NCI-H1930 (cell line): ENCODE measurements at places on chromosomes 5 and 9.

GRCh38 chr9:107137495-107138202 lies 145.4 kb upstream of the RAD23B start:
- DNase-seq: no peak

DNA sequence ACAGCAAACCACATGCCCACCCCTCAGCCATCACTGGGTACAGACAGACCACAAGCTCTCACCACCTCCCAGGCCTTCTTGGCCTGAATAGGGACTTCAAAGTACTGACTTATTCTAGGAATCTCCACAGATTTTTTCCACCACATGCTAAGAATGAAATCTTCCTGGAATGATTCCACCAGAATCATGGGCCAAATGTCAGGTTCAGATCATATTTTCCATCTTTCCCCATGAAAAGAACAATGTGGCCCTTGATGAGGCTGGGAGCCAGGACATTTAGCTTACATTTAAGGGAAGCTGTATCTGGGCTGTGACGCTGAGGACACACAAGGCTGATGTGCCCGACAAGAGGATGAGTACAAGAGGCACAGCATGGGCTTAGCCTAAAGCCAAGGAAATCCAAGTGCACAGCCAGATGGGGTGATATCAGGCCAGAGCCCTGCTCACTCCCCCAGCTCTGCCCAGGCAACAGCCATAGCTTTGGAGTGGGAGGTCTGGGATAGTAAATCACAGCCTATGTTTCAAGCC lies 28.1 kb downstream of the ACSL6 start:
- DNase-seq: no peak

DNA sequence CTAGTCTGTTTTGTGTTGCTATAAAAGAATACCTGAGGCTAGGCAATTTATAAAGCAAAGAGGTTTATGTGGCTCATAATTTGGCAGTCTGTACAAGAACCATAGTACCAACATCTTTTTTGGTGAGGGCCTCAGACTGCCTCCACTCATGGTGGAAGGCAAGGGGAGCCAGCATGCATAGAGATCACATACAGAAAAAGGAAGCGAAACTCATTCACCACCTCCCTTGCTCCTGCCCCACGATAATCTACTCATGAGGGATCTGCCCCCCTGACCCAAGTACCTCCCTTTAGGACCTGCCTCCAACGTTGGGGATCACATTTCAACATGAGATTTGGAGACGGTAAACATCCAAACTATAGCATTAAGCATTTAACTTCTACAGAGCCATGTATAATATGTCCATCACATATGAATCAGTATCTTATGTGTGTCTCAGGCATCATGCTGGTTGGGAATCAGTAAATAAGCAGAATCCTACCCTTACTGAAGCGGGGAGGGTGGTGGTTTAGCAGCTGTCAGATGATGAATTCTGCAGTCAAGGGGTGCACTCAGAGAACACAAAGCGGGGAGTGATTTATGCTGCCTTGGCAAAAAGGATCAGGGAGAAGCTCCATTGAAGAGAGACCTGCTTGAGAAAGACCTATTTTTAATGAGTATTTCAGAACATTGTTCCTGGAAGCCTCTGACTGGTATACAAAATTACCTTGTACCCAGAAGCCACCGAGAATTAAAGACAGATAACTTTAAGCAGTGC lies 34.8 kb downstream of the HMGXB3 start:
- DNase-seq: no peak

GRCh38 chr9:109323771-109324170 lies 2.9 kb upstream of the EPB41L4B start:
- no peak for DNase-seq

DNA sequence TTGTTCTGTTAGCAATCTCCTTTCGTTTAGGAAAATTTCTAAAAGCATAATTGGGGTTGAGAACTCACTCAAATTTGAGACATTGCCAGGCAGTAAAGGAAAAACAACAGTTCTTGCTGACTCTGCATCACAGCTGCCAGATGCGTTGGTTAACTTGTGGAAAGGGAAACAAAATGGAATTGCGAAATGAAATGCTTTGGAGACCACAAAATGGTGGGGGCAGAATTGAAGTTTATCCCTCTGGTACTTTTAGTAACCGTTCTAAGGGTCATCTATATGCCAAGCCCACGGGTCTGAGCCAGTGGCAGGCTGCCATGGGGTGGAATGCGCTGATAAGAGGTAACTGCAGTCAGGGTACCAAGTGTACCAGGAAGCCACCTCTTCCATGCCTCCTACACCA lies 28.6 kb upstream of the SELENOP start:
- no peak for DNase-seq

GRCh38 chr5:142869886-142870285 lies 99.7 kb downstream of the ARHGAP26 start:
- no peak for DNase-seq

DNA sequence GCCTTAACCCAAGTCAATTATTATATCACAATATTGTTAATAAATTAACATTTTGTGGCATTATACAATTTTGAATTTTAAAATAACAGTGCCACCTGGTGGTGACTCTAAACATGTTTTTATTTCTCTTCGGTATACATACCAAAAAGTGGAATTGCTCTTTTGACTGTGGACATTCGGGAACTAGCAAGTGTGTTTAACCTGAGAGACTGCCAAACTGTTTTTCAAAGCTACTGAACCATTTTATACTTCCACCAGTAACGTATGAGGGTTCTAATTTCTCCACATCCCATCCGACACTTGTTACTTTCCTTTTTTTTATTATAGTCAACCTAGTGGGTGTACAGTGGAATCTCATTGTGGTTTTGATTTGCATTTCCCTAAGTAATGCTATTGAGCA lies 18.3 kb upstream of the HSDL2 start:
- DNase-seq: peak; percentile 34

GRCh38 chr5:99169309-99169708 lies 240.5 kb upstream of the CHD1 start:
- DNase-seq: no peak

DNA sequence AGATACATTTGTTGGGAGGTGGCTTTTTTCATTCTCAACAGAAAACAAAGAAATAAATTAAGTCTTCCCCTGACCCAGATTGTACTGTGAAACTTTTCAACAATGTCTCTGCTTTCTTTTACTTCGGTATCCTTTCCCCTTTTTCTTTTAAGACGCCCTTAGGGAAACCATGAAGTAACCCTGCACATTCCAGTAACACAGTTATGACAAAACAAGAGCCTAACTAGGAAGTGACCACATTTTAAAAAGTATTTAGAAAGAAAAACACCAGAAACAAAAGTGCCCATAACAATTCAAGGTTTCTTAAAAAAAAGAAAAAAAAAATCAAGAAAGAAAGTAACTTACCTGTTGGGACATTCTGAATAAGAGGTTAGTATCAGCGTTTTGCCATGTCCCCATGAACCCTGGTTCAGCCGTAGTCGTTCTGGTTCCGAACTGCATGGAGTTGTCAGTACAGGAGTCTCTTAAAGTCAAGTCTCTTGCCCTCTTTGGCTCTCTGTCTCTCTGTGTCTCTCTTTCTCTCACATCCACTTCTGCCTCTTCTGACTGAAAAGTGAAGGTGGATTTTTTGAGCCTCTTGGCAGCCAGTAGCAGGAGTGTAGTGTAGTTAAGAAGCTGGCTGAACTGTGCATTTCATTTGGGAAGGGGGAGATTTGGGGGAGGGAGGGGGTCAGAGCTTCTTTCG lies 142.9 kb downstream of the BNC2 start:
- no peak for DNase-seq

DNA sequence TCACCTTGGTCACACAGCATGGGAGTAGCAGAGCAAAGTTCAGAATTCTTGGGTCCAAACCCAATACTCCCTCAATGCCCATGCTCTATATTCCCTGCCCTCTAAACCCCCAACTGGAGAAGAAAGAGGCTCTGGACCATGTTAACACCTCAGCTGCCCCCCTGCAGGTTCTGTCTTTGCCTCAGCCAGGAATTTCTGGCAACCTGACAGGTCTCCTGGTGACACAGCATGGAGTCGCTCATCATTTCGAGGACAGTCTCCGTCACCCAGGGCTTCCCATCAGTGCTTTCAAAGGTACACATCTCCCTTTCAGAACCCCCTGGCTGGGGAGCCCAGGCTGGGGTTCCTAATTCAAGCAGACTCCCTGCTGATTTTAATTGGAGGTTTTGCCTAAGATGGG lies 189.5 kb downstream of the BRINP1 start:
- no peak for DNase-seq

- DNase-seq: no peak
Measured at GRCh38 chr5:102590467-102590866, 91.7 kb upstream of the SLCO6A1 start.

GRCh38 chr5:155136216-155136850 lies 122.8 kb downstream of the KIF4B start:
- no peak for DNase-seq
